ENCODE measurements at places on chromosomes 13 and 19.

DNA sequence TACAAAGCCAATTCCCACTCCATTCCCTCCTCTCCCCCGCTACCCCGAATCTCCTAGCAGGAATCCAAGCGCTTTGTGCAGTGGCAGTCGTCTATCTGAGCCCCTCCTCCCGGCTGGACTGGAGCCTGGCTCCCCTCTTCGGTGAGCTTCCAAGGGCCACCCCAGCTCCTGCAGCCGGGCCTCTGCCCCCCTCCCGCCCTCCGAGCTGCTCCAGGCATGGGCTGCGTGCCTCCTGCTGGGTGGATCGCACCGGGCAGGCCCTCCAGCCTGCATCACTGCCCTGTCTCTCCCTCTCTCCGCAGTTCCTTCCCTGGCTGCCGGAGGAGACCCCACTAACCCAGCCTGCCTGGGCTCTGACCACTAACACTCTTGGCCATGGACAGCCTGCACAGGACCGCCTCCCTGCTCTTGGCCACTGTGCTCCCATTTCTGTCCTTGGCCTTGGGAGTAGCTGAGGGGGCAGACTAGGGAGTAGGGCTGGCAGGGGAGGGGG, 12.9 kb upstream of the LENG8 start:
- DNase-seq = no peak

DNA sequence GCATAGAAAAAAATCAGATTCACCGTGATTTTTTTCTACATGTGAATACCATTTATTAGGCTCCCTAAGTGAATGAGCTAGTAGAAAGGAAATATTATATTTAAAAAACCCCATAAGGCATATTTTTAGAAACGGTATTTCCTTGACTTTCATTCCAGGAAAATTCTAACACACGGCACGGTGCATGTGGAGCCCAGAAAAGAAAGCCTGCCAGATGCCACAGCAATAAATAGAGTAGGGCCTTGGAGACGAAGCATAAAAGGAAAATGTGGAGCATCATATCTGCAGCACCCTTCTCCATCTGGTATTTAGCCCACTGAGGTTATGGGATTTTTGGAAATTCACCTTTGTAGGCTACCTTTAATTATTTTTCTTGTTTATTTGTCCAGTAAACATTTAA, 314.4 kb downstream of the ENOX1 start:
- peak; percentile 14 for DNase-seq

DNA sequence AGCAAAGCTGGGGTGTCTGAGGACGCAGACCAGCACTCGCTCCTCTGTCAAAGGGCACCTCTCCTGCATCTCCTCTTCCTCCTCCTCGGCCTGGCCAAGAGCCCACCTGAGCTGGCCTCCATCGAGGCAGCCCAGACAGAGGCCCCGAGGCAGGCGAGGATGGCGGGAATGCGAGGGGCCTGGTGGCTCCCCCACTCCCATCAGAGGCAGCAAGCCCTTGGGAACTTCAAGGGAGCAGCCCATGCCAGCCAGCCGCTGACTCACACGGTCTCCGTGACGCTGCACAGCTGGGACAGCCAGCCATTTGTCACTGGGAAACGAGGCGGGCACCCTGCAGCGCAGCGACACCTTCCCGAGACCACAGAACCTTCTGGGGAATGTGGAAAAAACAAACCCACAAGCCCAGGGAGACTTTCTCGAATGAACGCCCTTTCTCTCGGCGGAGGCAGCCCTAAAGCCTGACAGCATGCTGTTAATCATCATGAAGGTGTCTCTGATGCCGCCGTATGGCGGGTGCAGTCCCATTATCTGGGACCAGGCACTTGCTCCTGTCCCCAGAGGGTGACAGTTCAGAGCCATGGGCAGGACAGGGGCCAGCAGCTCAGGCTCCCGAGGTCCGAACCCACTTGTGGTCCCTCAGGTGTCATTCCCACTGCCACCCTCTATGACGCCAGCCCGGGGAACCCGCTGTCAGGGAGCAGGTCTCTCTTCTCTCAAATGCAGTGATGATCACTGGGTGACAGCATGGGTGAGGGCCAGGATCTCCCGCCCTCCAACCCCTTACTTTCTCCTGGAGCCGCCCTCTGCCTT, 53.0 kb downstream of the PEPD start:
- no peak for DNase-seq

- no peak for DNase-seq
These were observed 188.5 kb downstream of the LACC1 start for GRCh38 chr13:44068169-44068568.
